ENCODE measurements at places on chromosomes 1 and 21.

DNA sequence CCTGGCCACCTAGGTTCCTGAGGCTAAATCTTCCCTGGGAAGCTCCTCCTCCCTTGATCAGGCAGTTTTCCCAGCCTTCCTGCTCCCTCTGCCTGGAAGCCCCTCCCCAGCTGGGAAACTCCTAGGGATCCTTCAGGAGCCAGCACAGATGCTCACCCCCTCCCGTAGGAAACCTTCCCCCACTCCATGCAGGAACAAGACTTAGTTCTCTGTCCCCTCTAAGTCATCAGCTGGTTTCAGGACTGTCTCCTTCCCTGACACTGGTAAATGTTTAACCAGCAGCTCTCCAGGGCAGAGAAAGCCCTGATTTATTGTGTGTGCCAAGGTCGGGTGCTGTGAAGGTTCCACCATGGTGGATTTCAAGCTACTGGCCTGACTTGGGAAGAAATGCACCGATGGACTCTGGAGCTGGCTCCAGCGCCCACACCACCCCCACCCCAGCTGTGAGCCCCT, 25.0 kb downstream of the TTC39A start:
- DNase-seq, result no peak

DNA sequence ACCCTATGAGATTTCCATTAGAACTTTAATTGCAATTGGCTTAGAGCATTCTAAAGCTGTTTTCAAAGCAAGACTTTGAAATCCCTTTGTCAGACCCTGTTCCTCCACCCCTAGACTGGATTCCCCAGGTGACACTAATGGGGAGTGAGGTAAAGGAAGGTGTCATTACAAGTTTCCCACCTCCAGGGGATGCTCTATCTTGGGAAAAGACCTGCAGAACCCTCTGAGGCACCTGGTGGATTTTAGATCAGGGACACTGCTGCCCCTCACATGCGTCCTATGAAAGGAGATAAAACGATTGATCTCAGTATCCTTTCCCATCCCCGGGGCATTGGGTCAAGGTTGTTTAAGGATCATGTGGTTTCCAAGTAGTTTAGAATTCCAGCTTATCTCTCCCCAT, 80.3 kb upstream of the RGS4 start:
- no peak for DNase-seq

DNA sequence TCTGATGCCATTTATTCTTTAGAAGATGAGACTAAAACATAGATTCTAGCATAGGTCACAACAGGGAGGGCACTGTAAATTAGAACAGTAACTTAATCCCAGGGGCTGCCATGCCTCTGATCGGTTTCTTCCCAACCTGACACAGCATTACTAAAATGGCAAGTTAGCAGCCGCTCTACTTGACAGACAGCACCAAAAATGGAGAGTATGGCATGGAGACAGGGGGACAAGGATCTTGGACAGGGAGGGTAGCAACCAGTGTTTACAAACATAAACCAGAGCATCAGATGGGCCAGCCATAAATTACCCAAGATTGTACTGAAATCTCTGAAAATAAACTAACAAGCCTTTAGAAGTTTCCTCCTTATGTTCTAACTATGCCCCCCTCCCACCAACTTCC, 5.9 kb downstream of the DUSP10 start:
- no peak for DNase-seq

DNA sequence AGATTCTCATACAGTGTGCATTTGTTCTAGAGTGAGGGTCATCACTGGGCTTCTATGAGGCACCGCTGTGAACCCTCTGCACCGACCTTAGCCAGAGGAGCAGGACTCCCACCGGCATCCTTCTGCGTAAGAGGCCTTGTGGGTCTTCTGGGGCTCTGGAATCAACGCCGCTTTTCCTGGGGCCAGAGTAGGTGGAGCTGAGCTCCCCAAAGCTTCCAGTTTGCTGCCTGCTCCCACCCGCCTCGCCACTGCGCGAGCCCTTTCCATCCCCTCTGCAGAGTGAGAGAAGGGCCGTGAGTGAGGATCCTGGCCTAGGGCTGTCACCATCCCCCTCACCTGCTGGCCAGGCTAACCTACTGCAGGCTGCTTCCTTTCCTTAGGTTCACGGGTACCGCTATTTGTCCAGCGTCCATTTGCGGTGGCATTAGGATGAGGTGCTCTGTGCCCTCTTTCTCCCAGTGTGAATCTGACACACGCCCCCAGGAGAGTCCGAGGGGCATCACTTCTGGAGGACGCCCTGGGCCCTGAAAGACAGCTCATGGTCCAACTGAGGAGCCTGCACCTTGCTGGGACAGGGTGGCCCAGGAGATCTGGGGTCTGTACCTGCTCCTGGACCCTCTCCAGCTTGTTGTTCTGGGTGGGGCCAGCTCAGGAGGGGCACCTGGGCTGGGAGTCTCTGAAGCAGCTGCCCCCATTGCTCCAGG, 36.2 kb downstream of the UMODL1 start:
- no peak for DNase-seq

GRCh38 chr1:172682812-172683211, 23.9 kb downstream of the FASLG start:
- no peak for DNase-seq

DNA sequence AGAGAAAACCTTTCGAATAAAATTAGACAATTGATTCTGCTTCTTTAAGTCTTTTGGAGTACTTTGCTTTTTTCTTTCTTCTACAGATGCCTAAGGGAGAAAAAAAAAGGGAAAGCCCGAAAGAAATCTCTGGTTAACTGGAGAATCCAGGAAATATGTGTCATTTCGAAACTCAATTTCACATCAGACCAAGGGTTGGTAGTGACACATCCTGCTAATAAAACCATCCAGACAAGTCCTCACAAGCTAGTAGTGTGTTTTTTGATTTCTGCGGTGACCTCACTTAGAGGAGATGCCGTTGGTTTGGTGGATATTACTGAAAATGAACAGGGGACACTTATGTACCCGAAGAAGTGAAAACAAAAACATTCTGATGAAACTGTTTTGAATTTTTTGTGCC, 726.5 kb upstream of the ADAMTS5 start:
- no peak for DNase-seq

DNA sequence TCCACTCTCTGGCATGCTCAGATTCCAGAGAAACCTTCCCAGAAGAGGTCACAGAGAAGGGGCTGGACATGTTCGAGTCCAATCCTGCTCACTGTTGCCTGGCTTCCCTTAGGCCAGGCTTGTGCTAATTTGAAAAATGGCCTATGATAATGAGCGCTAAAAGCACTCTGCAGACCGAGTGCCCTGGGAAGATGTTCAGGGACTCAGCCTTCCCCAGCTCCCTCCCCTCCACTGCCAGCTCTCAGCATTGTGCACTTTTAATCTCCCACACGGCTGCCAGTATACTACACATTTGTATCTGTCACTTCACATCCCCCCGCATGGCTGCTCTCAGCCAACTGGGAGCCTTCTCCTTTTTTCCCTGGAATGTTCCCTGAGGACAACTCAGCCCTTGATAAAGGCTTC, 24.1 kb downstream of the FAM163A start:
- no peak for DNase-seq

DNA sequence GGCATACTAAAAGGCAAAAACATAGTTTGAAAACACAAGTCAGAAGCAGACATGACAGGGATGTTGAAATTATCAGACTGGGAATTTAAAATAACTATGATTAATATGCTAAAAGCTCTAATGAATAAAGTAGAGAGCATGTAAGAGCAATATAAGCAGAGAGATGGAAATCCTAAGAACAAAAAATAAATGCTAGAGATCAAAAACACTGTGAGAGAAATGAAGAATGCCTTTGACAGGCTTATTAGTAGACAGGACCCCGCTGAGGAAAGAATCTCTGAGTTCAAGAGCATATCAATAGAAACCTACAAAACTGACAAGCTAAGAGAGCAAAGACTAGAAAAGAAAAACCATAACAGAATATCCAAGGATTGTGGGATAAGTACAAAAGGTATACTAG, 93.9 kb downstream of the MPZL1 start:
- no peak for DNase-seq

- no peak for DNase-seq
Observed at GRCh38 chr1:38727684-38728584, 131.6 kb downstream of the RRAGC start.

- no peak for DNase-seq
Observed at GRCh38 chr1:29315876-29316275, 79.6 kb downstream of the PTPRU start.

DNA sequence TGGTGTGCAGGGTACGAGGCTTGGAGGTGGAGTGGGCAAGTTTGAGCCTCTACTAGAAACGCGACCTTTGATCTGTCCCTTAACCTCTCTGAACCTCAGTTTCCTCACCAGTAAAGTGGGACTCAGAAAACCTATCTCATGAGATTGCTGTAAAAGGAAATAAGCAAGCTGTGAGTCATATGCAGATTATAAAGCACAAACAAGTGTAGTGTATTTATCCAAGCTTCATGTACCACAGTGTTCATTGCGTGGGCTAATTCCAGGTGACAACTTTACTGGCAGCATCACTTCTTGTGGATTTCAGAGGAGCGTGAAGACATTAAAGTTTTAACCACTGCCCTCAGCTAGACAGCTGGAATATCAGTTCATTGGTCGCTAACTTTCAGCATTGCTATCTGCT, 44.4 kb downstream of the ZNF697 start:
- no peak for DNase-seq

DNA sequence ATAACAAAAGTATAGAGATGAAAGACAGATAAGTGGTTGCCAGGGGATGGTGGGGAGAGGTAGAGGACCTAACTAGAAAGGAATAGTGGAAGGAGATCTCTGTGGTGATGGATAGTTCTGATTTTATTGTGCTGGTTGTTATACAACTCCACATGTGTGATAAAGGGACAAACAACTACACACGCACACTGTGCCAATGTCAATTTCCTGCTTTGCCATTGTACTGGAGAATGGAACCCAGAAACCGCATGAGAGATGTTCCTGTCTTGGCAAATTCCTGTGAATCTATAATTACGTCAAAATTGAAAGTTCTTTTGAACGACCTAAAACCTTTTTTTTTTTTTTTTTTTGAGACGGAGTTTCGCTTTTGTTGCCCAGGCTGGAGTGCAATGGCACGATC, 11.0 kb downstream of the TNFRSF9 start:
- DNase-seq, result no peak

GRCh38 chr1:228825840-228826484, 90.7 kb downstream of the RHOU start:
- DNase-seq, result no peak

DNA sequence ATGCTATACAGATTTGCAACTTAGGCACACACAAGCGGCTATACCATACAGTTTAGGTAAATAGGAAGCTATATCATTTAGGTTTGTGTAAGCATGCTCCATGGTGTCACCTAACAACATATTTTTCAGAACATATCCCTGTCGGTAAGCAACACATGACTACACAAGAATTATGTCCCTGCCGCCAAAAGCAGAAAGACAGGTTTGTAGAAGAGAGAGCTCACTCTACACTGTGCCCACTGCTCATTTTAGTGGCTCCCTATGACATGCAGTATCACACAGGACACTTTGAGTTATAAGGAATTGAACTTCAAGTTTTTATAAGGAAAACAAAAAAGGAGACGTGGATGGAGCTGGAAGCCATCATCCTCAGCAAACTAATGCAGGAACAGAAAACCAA, 132.5 kb upstream of the KAZN start:
- no peak for DNase-seq

DNA sequence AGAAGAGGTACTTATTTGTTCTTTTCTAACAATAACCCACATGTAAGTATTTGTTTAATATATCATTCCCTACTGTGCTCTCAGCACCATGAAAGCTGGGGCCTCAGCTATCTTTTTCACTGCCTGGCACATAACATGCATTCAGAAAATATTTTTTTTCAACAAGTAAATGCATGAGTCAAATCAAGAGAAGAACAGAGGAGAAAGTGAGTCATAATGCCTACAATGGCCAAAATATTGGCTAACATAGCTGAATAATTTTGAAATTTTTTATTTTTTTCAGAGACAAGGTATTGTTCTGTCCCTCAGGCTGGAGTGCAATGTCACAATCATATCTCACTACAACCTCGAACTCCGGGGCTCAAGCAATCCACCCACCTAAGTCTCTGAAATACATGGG, 252.2 kb upstream of the ADAMTS5 start:
- no peak for DNase-seq

DNA sequence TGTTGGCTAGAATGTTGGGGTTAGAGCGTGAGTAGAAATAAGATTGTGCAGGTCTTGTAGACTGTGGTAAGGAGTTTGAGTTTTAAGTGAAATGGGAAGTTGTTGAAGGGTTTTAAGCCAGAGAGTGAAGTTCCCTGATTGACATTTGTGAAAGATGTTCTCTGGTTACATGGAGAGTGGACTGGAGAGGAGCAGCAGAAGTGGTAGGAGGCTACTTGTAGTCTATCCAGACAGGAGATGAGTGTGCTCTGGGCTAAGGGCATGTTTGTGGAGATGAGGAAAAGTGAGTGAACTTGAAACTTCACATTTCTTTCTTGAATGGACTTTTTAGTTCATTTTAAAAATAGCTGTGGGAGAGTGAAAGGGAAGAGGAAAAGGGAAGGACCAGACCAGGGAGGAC, 37.0 kb downstream of the F3 start:
- DNase-seq, result no peak

- DNase-seq, result no peak
Observed at GRCh38 chr1:15543589-15544568, 17.2 kb downstream of the DNAJC16 start.

Data from stimulated activated effector memory CD8-positive, alpha-beta T cell treated with anti-CD3 and anti-CD28 coated beads, Interleukin-12 subunit alpha, Interleukin-12 subunit beta, amount 100 ng/mL, for 72 hours (primary cell).